ENCODE measurements at places on chromosomes 5 and 9.

- no peak for DNase-seq
Measured at GRCh38 chr5:158957196-158957595, 142.5 kb downstream of the EBF1 start.

GRCh38 chr9:14057368-14058324, 256.3 kb downstream of the NFIB start:
- no peak for DNase-seq

DNA sequence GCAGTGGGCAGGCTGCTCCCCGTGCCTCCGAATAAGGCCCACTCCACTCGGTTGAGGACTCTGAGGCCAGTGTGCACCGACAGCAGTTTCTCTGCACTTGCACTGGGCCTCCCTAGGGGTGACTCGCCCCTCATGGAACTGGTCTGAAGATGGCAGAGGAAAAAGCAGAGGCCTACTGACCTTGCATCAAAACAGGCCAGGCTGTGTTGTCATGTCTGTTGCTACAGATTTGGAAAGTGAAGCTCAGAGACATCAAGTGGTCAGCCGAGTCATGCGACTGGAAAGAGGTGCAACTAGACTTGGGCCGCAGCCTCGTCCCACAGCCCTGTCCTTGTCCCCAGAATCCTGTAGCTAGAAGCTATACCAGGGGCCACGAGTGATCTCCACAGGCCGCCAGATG, 78.3 kb downstream of the DCP2 start:
- DNase-seq = no peak

- no peak for DNase-seq
Measured at GRCh38 chr9:91113016-91113415, 248.7 kb downstream of the AUH start.

DNA sequence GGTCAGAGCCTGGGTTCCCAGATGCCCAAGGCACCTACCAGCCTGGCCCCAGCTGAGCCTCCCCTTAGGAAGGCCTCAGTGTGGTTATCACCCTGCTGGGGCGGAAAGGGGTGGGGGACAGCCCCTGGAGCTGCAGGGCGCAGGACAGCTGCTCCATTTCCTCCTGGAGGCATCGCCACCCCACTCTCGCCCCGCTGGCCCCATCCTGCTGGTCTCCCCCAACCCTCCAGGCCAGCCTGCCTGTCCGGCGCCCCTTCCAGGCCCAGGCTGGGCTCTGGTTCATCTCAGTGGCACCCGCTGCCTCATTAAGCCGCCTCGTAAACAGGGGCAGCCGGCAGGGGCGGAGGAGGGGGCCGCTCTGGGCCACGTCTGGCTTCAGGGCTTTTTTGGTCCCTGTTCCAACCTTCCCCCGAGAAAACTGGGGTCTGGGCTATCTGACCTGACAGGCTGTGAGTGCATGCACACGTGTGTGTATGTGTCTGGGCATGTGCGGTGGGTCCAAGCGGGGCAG, 30.8 kb upstream of the ENHO start:
- DNase-seq = no peak

GRCh38 chr5:137084016-137084415, 415.1 kb downstream of the SPOCK1 start:
- no peak for DNase-seq

DNA sequence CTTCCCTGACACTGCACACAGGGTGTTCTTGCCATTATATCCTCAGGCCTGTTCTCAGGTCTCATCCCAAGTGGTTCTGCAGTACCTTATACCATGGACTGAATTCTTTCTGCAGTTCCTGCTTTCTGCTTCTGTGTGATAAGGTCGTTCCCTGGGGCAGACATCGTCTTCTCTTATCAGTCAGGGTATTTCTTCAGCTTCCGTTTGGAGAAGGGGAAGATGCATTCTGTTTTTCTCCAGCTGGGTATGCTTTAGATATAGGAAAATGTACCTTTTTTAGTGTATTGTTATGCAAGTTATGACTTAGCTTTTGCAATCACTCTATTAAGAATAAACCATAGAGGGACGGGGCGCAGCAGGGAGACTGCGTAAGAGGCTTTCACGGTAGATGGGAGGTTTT, 31.1 kb downstream of the RALGPS1 start:
- DNase-seq = no peak
